ENCODE measurements at places on chromosomes 16 and 17.

GRCh38 chr17:37358098-37358829, 17.5 kb upstream of the C17orf78 start:
- no peak for DNase-seq

DNA sequence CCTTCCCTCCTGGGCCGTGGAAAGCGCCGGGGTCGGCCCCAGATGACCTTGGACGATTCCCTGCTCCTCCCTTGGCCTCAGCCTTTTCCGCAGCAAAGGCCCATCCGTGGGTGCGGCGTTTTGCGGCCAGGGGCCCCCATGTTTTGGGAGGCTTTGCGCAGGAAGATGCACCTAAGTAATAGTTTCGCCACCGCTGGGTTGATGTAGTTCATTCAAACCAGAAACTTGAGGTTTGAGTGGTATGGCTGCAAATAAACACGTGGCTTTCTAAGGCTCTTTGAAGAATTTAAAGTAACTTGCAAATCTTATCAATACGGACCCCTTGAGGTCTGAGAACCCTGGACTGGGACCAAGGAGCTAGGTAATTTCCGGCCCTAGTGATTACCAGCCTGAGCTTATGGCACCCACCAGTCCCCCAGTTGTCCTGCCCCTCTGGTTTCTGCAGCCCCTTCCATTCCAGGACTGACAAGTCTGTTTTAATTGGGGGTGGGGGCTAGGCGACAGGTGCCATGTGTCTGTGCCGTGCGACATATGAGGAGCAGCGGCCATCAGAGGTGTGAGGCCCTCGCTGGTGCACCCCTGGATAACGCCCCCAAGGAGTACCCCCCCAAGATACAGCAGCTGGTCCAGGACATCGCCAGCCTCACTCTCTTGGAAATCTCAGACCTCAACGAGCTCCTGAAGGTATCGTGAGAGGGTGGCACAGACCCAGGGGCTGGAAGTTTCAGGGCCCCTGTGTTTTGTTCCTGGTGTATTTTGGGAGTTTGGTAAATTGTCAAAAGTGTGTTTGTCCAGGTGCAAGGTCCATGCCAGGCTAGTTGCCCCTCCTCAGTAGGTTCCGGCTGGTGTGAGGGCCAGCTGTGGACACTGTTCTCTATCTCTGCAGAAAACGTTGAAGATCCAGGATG, 834 bp downstream of the MRPL12 start:
- DNase-seq = no peak

DNA sequence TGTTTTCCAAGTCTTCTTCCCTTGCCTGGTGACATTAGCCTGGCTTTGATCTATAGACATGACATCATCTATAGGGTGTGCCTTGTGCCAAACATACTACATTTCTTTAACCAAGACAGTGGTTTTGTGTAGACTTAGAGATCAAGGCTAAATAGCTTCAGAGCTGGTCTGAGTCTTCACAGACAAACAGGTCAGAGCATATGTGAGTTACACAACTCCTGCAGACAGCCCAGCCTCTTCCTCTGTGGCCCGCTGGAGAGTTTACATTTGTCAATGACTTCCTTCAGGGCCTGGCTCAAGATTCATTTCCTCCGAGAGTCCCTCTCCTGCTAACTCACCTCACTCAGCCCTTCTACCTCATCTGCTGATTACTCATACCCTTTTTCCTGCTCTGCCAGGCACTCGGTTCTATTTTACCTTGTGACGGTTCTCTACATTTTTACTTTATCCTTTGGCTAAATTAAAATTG, 73.1 kb upstream of the TANC2 start:
- peak; percentile 93 for DNase-seq

- no peak for DNase-seq
Observed at GRCh38 chr17:72065556-72065955, 55.3 kb upstream of the SOX9 start.

GRCh38 chr17:53462393-53462811, 360.3 kb upstream of the KIF2B start:
- DNase-seq = no peak

DNA sequence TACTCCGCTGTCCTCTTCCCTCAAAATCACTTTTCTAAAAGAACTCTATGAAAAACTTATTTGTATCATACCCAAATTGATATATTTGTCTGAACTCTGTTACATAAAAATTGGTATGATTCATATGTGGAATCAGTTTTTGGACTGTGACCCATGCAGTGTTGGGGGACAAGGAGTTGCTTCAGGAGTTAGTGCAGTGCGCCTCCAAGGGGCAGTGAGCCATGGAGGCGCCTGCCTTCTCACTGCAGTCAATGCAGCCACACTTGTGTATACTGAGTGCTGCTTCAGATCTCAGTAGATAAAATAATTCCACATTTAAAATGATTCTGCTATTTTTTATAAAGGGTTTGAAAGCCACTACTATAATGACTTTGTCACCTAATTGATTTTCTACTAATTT, 32.5 kb downstream of the DGKE start:
- DNase-seq = no peak

DNA sequence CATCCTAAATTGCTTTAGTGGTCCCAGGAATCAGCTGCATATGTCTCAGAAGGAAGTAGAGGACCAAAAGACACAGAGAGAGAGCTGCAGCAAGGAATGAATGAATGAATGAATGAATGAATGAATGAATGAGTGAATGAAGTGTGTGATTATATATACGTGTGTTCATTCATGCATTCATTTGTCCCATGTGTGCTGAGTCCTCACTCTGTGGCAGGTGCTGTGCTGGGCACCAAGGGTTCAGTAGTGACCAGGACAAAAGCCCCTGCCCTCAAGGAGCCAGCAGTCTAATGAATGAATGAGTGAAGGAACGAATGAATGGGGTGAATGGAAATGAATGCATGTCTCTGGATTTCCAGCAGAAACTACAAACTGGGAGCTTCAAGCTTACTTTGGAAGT, 9.4 kb downstream of the CNGB1 start:
- DNase-seq = no peak

GRCh38 chr17:53032861-53033271, 789.9 kb upstream of the KIF2B start:
- no peak for DNase-seq

DNA sequence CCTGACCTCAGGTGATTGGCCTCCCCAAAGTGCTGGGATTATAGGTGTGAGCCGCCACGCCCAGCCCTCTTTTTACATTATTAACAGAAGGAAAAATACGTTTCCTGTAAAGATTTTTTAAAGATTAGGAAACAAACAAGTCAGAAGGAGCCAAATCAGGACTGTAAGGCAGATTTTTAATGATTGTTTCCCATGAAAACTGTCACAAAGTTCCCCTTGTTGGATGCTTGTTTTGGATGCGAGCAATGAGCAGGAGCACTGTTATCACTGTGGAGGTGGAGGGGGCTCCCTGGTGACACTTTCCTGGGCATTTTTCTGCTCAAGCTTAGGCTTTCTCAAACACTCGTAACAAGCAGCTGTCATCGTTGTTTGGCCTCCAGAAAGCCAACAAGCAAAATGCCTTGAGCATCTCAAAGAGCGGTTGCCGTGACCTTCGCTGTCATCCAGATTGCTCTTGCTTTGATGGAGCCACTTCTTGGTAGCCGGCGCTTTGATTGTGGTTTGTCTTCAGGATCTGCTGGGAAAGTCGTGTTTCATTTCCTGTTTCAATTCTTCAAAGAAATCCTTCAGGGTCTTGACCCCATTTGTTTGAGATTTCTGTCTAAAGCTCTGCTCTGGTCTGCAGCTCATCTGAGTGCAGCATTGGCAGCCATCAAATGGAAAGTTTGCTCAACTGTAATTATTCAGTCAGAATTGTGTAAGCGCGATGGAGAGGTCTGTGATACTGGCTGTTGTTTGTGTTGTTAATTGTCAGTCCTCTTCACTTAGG, 128.7 kb downstream of the RPTOR start:
- no peak for DNase-seq

- DNase-seq = peak; percentile 46
Observed at GRCh38 chr17:81510785-81511553, 1.6 kb downstream of the ACTG1 start.

DNA sequence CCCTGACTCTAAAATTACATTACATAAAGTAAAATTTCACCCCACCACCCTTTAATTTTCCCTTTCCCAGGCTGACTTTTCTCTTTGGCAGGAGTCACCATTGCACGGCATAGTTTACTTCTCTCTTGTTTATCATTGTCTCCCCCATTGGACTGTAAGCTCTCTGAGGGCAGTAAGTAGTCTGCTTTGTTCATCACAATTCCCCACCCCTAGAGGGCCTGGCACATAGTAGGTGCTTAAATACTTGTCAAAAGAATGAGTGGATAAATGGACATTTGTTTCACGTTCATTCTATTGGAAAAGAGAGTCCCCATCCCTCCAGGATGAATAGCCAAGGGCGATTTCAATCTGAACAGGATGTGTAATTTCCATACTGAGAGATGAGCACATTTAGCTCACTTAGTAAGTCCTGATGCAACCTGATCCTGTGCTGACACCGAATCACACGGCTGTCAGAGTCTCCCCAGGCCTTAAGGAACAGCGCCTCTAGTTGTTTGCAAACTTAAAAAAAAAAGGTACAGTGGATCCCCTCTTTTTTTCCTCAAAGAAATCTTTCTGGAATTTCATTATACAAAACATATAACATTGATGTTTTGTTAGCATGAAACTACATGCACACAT, 54.0 kb downstream of the AKAP1 start:
- DNase-seq = no peak

DNA sequence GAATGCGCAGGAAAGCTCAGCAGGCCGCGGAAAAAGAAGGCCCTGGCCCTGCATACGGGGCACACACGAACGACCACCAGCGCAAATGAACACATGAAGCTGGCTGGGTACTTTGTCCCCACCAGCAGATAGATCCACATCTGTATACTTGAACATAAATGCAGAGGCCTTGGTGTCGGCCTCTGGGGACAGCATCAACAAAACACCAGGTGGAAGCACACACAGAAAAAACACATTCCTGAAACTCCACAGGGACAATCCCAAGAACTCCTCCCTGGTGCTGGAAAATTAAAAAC, 606 bp upstream of the ZBTB4 start:
- no peak for DNase-seq

DNA sequence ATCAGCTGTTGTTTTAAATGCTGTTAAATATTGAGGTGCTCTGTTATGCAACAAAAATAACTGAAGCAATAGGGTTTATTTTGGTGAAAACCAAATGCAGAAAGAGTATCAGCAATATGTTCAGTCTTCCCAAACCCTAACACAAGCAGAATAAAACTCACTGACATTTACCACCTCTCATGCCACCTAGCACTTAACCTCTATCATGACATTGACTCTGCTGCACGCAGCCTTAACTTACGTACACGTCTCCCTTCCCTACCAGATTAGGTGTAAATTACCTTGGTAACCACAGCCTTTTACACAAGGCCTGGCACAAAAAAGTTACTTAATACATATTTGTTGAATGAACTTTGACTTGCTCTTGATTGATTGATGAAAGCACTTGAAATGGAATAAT, 9.9 kb upstream of the AKAP1 start:
- DNase-seq = no peak

GRCh38 chr17:75633486-75634375, 497 bp downstream of the SMIM5 start:
- DNase-seq = peak; percentile 78

DNA sequence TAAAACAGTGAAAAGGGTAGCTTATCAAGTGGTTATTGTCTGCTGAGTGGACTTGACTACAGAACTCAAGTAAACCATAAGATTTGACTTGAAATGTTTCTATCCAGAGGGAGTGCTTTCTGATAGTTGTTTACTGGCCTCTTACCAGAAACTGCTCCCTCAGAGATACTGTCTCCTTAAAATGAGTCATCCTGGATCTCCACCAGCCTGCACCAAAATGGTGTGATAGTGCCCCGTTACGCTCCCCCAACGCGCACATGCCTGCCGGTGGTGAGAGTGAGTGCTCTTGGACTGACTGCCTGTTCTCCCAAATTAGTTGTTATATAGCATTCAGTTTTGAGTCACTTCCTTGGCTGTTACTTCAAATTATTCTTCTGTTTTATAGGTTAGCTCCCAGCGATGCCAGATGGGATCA, 22.9 kb downstream of the PRCD start:
- no peak for DNase-seq

DNA sequence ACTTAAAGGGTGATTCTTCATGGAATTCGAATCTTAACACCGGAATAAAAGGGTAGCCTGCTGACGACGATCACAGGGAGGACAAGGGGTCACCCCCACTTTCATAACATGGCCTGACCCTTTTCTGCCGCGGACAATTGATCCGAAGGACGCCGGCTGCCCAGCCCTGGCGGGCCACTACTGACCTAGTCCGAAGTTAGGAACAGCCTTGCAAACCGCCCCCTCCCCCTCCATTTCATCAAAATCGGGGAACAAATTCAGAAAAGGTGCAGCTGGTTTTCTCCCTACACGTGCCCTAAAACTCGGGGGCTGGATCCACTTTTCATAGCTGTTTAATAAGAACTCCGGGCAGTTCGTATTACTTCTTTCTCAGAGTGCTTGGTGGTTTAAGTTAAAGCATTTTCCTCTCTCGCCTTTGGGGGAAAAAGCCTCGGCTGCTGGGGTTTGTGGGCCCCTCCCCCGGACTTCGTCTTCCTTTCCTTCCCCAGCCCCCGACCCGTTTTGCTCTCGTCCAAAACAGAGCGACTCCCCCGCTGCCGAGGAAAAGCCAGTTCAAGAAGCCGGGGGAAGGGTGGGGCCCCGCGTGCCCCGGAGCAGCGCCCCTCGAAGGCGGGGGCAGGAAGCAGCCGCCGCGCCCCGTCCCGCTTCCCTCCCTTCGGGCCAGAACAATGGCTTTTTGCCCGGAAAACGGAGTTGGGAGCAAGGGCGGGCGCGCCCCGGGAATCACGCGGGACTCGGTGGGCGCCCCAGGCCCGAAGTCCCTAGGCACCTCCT, 641 bp upstream of the CBX2 start:
- DNase-seq = peak; percentile 39

DNA sequence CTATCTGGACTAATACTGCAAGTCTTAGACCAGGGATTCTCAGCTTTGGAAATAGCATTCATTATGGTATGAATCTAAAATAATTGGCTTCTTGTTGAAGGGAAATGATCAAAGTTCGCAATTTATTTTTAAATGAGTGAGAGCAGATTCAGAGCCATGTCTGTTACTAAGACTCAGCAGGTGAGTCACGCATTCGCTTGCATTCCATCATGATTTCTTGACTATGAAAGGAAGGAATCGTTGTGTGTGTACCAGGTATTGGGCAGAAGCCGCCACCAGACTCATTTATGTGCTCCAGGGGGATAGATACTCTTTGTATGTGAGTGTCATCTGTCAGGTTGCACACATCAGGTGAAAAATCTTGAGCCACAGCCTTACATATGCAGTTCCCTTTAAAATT, 10.8 kb downstream of the GSG1L2 start:
- DNase-seq = no peak

DNA sequence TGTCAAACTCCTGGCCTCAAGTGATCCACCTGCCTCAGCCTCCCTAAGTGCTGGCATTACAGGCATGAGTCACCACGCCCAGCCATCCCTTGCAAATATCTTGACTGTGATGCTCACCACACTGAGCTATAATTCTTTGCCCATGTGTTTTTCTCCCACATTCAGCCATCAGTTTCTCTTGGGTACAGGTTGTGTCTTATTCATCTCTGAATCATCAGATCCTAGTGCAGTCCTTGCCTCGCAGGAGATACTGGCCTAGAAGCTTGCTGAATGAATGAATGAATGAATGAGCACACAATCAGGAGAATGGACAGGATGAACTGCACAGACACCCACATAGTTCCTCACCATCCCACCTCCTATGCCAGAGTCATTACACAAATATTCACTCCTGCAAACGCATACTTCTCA, 24.4 kb upstream of the ETV4 start:
- DNase-seq = no peak

Measured in HL-60 (cell line).